ENCODE measurements at places on chromosomes 6 and 20.
A peak's percentile ranks its signal among the peaks of the same experiment; 100 is the strongest.

DNA sequence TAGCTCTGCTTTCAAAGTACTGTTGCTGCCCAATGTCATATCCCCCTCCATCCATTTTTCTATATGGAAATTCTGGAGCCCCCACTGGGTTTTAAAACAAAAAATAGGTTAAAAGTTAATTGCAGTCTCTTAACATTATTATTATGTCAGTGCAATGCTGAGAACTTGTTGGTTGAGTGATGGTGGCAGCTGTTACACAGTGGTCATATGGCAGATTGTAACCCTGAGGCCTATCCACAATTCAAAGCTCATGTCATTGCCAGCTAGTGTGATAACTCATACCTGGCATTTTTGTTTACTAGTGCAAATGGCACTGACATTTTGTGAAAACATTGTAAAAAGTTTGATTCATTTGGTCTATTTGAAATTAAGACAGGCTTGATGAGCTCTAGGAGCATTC, 305.7 kb upstream of the FLRT3 start:
- no peak for DNase-seq

GRCh38 chr20:46852313-46852712, 42.3 kb upstream of the EYA2 start:
- no peak for DNase-seq

- DNase-seq = no peak
Measured at GRCh38 chr20:33337119-33337518, 54.1 kb downstream of the BPIFB1 start.

DNA sequence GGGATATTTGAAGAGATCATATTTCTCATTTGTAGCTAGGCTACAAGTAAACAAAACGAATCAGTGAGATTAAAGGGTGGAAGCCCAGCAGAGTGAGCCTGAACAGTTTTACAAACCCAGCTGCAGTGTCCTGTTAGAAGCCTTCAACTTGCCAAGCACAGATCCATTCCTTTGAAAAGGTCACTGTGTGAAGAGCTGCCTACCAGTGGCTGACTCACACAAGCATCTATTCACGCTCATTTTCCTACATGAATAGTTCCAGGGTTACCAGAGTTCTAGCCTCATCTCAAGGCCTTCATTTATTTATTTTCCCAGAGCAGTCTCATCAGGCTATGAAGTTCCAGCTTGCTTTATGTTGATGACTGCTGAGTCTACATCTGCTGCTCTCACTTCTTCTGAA, 25.7 kb upstream of the MLIP start:
- DNase-seq = no peak

DNA sequence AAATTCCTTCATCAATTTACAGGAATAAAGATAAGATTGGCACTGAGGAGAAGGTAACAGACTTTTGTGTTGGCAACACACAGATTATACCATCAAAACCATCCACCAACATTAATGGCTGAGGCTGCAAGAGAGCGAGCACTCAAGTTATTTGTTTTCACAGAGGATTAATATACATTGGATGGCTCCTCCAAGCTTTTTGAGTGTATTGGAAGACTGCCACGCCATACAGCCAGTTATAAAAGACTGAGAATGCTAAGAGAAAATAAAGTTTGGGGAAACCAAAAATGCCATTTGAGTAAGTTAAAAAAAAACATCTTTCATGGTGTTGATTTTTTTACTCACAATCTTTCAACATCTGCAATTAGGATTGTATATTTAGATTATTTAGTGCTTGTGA, 973.8 kb upstream of the SLC35B3 start:
- no peak for DNase-seq

GRCh38 chr6:46099952-46100351, 29.8 kb upstream of the ENPP4 start:
- DNase-seq = no peak

- no peak for DNase-seq
Measured at GRCh38 chr20:52078289-52078688, 113.3 kb downstream of the ZFP64 start.

GRCh38 chr6:123712831-123713230, 76.1 kb upstream of the TRDN start:
- DNase-seq = no peak

- DNase-seq = no peak
Measured at GRCh38 chr6:14270142-14270893, 152.7 kb downstream of the CD83 start.

DNA sequence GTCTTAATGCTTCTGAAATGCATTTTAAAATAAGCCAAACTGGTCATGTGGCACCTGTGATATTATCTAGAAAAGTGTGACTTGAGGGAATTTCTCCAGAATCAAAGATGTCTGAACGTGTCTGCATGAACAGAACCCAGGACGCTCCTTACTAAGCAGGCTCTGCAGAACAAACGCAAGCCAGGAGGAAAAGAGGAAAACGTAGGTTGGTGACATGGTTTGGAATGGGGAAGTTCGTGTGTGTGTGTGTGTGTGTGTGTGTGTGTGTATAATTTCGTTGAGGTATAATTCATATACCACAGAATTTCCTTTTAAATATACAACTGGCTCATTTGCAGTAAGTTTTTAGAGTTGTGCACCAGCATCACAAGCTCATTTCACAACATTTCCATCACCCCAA, 200.5 kb upstream of the FOXQ1 start:
- no peak for DNase-seq

DNA sequence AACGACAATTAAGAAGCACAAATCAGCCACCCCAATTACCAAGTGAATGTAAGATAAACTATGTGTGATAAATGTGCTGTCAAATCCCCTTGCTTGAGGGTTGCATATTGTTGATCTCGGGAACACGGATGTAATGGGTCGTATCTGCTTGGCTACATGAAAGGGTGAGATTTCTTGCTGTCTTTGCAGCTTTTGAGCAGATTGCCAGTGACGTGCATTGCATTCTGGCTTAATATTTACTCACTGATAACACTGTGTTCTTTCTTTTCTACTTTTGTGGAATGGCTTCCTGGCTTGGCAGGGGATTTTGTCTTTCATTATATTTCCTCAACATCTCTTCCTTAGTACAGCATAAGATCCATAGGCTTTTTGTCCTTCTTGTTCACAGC, 10.5 kb upstream of the FAM210B start:
- DNase-seq = no peak

DNA sequence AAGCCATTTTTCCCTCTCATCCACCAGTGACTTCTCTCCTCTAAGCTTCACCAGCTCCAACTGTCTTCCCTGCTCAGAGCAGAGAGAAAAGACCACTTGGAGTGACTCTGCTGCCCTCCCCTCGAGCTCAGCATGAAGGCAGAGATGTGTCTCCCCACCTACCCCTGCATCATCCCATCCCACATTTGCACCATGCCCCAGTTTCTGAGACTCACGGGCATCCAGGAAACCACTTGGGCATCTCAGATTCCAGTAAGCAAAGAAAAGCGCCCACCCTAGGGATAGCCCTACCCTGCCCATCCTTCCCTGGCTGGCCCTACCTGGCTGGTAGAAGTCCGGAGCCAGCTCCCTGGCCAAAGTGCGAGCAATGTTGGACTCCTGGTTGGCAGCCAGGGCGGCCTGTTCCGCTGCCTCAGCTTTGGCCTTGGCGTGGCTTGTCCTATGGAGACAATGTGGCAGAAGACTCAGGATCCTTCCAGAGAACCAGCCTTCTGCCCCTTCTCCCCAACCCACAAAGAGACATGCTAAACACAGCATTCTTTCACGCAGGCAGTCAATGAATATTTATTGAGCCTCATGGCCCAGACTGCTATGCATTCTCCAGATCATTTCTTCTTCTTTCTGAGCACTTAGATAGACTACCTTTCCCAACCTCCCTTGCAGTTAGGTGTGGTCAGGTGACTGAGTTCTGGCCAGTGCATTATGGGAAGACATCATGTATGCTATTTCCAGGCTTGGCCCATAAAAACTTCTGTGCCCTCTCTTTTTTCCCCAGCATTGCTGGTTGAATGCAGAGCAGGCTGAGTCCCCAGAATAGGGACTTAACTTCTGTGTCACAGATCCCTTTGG, 68.6 kb downstream of the JPH2 start:
- DNase-seq = no peak

- no peak for DNase-seq
Measured at GRCh38 chr6:134007077-134007476, 45.3 kb downstream of the SLC2A12 start.

GRCh38 chr6:7033202-7033601, 74.6 kb upstream of the RREB1 start:
- DNase-seq = peak; percentile 42

GRCh38 chr20:63896264-63897105, 1.6 kb downstream of the DNAJC5 start:
- DNase-seq = peak; percentile 85

GRCh38 chr20:50416269-50417022, 93.7 kb upstream of the PTPN1 start:
- DNase-seq = no peak

DNA sequence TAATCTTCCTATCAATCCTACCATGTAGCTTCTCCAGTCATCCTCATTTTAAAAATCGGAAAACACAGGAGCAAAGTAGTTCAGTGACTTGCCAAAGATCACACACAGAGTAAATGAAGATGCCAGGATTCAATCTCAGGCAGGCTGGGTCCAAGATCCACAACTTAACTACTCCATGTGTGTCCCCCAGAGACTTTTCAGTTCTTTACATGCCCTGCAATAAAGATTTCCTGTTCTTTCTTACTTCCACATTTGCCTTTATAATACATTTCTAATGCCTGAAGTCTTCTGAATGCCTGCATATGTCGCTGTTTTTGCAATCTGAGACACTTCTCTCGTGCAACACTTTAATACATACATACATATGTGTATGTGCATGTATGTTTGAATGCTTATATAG, 121.7 kb upstream of the MARCKS start:
- peak; percentile 36 for DNase-seq

DNA sequence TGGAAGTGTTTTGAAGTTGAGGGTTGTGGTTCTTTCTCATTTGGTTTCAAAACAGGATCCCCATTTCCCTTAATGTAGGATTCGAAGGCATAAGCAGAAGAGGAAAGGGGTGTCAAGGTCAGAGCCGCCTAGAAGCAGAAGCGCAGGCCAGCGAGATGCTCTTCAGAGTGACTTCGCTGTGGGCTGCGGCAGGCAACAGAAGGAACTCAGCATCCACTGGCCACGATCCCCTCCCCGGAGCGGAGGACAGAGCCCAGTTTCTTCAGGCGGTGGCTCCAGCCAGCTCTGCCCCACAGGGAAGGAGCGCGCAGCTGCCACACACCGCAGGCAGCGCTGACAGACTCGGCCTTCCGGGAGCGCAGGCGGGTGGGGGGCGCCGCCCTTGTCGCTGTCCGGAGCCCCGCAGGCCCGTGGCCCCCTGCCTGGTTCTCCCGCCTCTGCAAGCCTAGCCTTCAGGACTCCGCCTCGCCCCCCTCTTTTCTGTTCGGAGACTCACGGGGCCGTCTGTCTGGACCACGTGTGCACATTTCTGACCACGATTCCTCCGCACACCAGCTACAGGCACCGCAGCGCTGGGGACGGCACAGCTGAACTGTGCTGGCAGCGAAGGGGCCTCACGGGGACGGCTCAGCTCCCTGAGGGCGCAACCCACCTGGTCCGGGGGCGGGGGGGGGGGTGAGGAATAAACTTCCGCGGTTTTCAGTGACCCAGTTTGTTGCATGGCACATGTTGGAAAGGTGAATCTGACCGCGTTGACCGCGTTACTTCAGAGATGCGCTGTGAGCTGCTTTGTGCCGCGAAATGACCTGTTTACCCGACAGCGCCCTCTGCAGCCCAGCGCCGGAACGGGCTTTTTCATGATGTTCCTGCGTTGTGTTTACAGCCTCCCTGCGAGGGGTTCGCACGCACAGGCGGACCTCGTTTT, 26.1 kb downstream of the TTLL2 start:
- DNase-seq = peak; percentile 51

- DNase-seq = no peak
Measured at GRCh38 chr6:40307712-40308111, 279.5 kb downstream of the LRFN2 start.

DNA sequence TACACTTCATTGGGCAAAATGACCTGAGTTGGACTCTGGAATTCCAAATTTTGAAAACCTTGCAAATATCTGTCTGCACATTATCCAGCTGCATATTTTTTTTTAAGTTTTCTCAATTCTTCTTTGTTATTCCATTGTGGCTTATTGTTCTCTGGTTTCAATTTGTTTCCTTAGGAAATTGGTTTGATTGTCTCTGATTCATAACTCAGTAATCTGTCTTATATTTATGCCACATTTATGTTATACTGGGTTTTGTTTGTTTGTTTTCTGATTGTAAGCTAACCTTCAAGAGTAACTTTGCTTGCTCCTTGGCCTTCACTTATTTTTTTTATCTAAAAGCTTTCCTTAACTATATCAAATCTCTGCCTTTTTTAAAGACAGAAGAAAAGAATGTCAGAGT, 193.3 kb upstream of the PLCB4 start:
- DNase-seq = no peak

GRCh38 chr20:35461620-35462019, 6.2 kb downstream of the CEP250 start:
- no peak for DNase-seq

GRCh38 chr20:43576108-43576507, 14.6 kb upstream of the IFT52 start:
- DNase-seq = no peak

DNA sequence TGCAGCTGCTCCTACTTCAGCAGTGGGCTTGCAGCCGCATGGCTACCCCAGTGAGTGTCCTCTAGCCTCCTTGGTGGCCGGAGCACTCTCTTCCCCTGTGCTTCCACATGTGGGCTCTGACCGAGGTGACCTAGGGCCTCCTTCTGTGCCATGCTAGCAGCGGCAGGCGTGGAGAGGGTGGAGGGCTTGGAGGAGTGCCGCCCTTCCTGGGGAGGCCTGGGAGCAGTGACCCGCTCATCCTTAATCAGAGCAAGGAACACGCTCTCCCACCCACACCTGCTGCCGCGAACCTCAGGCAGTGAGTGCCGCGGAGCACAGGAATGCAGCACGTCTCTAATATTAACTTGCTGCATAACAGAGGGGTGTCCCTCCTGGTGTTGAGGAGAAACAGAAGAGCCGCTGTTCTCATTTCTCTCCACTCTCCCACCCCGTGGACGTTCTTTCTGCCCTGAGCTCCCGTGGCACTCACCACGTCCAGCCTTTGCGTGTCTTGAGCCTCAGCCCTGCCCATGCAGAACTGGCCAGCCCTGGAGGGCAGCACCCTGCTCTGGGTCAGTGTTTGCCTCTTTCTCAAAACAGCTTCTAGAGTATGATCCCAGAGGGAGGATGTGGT, 31.9 kb downstream of the DUSP22 start:
- DNase-seq = no peak

GRCh38 chr20:52923123-52923937, 48.8 kb upstream of the TSHZ2 start:
- peak; percentile 3 for DNase-seq

- no peak for DNase-seq
Measured at GRCh38 chr20:41276317-41276751, 41.2 kb downstream of the ZHX3 start.
